ENCODE measurements at places on chromosomes 11 and 22.

- no peak for DNase-seq
- H3K4me3 ChIP-seq: no peak overlapping the region
- no peaks in the 10 kb centered on the region for H3K36me3 ChIP-seq
- H3K4me1 ChIP-seq: no peaks in the 10 kb centered on the region
Observed at GRCh38 chr22:49037701-49038245, 789.9 kb downstream of the BRD1 start.

DNA sequence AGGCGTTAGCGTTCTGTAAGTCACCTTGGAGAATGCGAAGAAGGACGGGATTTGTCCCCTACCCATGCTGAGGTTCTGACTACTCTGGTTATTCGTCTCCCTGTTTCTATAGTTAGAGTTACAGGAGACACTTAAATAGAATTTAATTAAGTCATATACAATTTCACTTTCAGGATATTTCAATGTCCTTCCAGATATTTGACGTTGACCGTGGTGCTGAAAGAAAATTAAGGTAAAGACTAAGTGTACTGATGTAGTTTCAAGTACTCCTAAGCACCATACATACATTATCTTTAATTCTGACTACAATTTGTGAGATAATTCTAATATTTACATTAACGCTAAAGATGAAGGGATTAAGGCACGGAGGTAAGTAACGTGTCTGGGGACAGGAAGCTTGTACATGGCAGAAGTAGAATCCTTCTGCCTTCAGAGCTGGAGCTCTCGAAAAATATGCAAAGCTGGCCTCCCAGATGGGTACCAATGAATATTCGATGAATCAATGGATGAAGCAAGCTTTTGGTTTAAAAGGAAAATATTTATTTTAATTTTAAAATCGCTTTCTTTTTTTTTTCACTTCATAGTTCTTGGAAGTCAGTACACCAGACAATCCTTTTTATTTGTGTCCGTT is 539 bp upstream of the SLC36A4 start:
- H3K36me3 ChIP-seq: no peaks in the 10 kb centered on the region
- no peaks in the 10 kb centered on the region for H3K4me1 ChIP-seq
- H3K27me3 ChIP-seq: no peaks in the 10 kb centered on the region
- peak overlapping the region; percentile 93 for H3K27ac ChIP-seq
- DNase-seq: no peak
- H3K4me3 ChIP-seq: peak overlapping the region; percentile 78

DNA sequence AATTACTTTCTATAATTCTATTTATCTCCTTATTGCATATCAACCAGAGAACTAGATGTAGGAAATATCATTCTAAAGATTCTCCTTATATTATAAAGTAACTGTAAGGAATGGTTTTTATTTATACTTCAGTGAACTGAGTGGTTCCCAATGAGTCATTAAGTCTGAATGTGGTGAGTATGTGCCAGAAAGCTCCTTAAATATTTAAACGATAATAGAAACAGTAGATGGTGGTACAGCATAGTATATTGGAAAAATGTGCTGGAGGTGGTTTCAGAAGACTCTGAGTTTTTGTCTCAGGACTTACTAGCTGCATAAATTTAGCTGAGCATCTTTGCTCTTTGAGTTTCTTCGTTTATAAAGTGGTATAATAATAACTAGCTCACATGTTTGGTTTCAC is 653.5 kb downstream of the FAM181B start:
- H3K4me1 ChIP-seq: no peaks in the 10 kb centered on the region
- H3K4me3 ChIP-seq: no peak overlapping the region
- no peaks in the 10 kb centered on the region for H3K27me3 ChIP-seq
- DNase-seq: no peak

DNA sequence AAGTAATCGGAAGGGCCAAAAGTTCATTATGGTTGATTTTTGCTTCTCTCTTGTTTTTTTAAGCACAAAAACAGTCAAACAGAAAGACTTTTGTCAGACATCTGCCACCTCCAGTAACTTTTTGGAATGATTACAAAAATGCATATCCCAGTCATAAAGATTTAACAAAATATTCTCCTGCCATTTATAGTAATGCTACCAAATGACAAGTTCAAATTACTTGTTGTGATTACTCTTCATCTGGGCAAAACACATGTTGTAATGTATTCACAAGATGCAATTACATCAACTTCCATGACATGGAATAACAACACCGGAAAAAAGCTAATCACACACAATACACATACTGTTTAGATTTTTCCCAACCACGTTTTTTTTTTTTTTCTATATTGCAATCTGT is 1017.5 kb upstream of the TENM4 start:
- no peak for DNase-seq
- H3K4me3 ChIP-seq: no peak overlapping the region
- H3K27ac ChIP-seq: no peak overlapping the region
- no peaks in the 10 kb centered on the region for H3K27me3 ChIP-seq
- no peaks in the 10 kb centered on the region for H3K36me3 ChIP-seq

DNA sequence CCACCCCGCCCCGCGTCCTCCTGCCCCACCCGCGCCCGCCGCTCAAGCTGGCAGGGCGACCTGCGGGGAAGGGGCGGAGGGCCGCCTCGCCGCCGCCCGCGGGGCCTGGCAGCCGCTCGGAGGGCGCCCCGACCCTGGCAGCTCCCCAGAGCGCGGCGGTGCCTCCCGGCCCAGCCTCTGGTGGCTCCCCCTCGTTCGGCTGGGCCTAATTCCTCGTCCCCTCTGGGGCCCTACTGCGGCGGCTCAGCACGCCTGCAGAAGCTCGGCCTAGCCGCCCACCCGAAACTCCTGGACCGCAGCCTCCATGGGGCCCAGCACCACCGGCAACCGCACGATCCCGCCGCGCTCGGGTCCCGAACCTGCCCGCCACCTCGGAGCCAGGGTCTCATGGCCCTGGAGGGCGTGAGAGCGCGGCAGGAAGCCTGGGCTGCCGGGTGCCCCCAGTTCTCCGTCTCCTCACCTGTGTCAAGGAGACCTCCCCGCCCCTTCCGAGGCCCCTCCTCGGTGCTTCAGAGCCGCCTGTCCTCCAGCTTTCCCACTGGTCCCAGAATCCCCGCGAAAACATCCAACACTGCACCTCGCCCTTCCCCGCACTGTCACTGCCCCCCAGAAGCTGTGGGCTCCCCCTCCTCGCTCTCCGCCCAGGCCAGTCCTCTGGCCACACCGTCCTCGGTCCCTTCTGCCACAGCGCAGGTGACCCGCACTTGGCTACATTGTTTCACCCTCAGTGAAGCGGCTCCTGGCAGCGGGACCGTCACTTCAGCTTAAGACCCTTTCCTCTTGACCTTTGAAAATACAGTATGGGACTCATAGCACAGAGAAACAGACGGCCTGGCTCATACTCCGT is 613 bp upstream of the GSC2 start:
- peaks cover 3% of the 10 kb centered on the region for H3K4me1 ChIP-seq
- peaks cover 11% of the 10 kb centered on the region for H3K27me3 ChIP-seq
- H3K36me3 ChIP-seq: no peaks in the 10 kb centered on the region
- no peak for DNase-seq
- H3K27ac ChIP-seq: no peak overlapping the region

DNA sequence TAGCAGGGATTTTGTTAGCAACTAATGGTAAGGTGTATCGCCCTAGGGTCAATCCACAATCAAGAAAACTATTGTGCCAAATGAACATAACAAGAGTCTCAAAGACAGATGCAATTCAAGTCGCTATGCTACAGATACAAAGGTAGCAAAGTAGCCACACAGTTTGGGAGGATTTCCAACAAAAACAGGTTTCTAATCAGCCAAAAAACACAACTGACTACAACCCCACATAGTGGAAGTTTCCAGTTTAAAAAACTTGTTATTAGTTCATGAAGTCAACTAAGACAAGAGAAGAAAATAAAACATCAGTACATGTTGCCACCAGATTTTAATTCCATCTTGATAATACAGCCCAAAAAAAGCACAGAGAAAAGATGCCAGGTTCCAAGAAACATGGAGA is 38.0 kb downstream of the MYH9 start:
- no peak for DNase-seq
- no peaks in the 10 kb centered on the region for H3K27me3 ChIP-seq
- H3K27ac ChIP-seq: peak overlapping the region; percentile 99
- H3K4me3 ChIP-seq: no peak overlapping the region

- no peaks in the 10 kb centered on the region for H3K36me3 ChIP-seq
- no peak for DNase-seq
- no peak overlapping the region for H3K4me3 ChIP-seq
- H3K4me1 ChIP-seq: no peaks in the 10 kb centered on the region
- H3K27ac ChIP-seq: no peak overlapping the region
Observed at GRCh38 chr22:35133702-35134380, 67.9 kb downstream of the ISX start.

DNA sequence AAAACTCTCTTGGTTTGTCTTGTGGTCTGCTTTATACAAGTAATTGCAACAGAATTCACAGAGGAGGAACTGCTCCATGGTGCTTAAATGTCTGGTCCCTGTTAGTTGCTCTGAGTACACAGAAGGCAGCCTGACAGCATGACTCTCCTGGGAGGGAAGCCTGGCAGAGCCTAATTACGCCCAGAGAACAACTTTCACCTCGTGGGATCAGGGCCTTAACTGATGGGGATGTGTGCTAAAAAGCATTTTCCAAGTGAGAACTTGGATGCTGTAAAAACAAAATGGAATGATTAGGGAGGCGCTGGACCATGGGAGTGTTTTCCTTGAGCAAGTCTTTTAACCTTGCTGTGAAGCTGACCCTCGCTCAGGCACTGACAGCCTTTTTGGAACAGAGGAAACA is 154.0 kb upstream of the TENM4 start:
- no peak overlapping the region for H3K4me3 ChIP-seq
- no peak for DNase-seq
- H3K27me3 ChIP-seq: no peaks in the 10 kb centered on the region
- no peaks in the 10 kb centered on the region for H3K4me1 ChIP-seq
- H3K27ac ChIP-seq: no peak overlapping the region
- no peaks in the 10 kb centered on the region for H3K36me3 ChIP-seq

GRCh38 chr11:17543041-17543440 is 1.2 kb downstream of the USH1C start:
- H3K4me3 ChIP-seq: no peak overlapping the region
- no peaks in the 10 kb centered on the region for H3K4me1 ChIP-seq
- DNase-seq: no peak

- DNase-seq: no peak
- H3K27ac ChIP-seq: no peak overlapping the region
- no peaks in the 10 kb centered on the region for H3K27me3 ChIP-seq
- H3K4me3 ChIP-seq: no peak overlapping the region
Observed at GRCh38 chr11:68735646-68736045, 15.7 kb downstream of the TESMIN start.

DNA sequence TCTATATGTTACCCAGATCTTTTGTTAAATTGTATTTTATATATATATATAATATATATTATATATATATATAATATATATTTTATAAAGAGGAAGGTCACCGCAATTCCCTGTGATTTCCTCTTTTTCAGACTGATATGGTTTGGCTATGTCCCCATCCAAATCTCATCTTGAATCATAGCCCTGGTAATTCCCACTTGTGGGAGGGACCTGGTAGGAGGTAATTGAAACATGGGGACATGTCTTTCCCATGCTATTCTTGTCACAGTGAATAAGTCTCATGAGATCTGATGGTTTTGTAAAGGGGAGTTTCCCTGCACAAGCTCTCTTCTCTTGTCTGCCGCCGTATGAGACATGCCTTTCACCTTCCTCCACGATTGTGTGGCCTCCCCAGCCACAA is 157.6 kb downstream of the RAB38 start:
- DNase-seq: no peak
- no peak overlapping the region for H3K4me3 ChIP-seq
- H3K27ac ChIP-seq: no peak overlapping the region
- H3K36me3 ChIP-seq: no peaks in the 10 kb centered on the region
- H3K27me3 ChIP-seq: no peaks in the 10 kb centered on the region

- no peak for DNase-seq
- H3K4me3 ChIP-seq: no peak overlapping the region
- no peaks in the 10 kb centered on the region for H3K36me3 ChIP-seq
- peak overlapping the region; percentile 60 for H3K27ac ChIP-seq
Observed at GRCh38 chr11:12430351-12430750, 53.0 kb downstream of the PARVA start.

DNA sequence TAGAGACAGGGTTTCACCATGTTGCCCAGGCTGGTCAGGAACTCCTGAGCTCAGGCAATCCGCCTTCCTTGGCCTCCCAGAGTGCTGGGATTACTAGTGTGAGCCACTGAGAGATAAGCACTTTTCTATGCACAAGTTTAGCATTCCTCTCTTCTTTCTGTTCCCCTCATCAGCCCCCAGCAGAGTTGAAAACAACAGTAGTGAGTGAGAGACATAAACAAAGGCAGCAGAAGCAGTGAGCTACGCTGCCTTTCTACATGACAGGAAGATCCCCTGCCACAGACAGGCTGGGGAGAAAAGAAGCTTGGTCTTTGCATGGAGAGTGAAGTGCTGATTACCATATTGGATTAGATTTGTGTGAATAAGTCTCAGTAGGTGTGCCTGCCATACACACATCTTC is 392.0 kb upstream of the KIRREL3 start:
- no peak overlapping the region for H3K27ac ChIP-seq
- H3K4me1 ChIP-seq: no peaks in the 10 kb centered on the region
- H3K4me3 ChIP-seq: no peak overlapping the region
- no peaks in the 10 kb centered on the region for H3K36me3 ChIP-seq

DNA sequence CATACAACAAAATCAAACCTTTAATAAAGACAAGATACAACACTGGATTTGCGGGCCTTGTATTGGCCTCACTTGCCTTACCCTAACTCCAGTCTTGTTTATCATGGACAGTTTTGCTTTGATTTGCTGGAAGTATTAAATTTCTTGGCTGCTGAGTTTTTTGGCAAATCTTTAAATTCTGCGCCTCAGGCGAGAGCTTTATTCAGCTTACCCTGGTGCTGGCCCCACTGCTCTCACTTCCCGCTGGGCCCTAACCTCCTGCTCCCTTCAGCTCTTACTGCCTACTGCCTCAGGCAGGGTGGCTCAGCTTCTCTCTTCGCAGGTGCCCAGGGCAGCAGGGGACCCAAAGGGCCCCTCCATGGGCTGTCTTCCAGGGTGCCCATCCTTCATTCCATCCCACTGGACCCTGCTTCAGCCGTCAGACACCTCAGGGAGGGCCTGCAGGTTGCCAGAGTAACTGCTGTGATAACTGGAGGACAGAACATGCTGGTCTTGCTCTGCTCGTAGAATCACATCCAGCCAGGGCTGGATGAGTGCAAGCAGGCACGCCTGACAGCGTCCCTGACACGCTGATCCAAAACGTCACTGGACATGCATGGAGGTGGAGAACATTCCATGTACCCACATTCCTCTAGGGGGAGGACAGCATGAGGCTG is 45.7 kb upstream of the TUB start:
- H3K4me1 ChIP-seq: no peaks in the 10 kb centered on the region
- no peak for DNase-seq
- no peak overlapping the region for H3K4me3 ChIP-seq
